ENCODE measurements at places on chromosomes 1 and 21.

DNA sequence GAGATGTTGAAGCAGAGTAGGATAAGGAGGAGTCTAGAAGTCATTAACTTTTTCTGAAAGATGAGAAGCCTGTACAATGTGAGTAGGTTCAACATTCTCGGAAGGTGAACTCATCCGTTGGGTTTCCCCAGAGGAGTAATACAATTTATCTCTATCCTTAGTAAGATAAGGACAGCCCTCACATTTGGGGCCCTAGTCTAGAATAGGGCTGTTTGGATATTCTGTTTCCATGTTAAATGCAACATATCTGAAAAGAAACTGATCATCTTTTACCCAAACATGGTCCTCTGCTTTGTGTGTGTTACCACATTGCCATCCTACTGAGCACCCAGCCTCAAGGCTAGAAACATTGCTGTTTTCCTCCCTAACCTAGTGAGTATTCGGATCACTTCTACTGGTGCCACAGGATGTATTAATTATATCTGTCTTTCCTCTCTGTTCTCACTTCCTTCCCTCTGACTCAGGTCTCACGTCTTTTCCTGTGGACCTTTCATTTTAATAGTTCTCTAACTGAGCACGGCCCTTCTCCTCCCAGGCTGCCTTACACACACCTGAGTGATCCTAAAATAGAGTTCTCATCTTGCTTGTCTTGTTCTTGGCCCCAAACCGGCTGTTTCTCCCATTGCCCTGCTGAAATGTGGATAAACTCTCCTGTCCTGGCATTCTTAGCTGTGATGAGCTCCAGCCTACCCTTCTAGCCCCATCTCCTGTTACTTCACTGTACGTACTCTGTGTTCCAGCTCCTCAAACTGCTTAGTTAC lies 91.7 kb downstream of the CDC14A start:
- no peak for DNase-seq

DNA sequence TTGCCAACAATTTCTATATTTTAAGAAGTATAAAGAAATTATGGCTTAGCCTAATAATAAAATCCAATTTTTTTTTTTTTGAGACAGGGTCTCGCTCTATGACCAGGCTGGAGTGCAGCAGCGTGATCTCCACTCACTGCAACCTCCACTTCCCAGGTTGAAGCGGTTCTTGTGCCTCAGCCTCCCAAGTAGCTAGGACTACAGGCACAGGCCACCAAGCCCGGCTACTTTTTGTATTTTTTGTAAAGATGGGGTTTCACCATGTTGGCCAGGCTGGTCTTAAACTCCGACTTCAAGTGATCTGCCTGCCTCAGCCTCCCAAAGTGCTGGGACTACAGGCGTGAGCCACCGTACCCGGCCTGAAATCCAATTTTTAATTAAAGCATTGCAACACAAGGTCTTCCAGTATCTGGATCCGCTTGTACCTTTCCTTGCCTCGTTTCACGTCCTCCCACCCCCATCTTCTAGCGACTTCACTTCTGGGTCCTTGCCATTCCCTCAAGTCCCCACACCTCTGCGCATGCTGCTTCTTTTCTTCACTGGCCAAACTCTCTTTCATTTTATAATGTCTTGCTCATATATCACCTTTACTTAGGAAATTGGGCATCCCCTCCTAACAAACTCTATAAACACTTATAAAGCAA lies 2.3 kb downstream of the FUBP1 start:
- DNase-seq, result no peak

DNA sequence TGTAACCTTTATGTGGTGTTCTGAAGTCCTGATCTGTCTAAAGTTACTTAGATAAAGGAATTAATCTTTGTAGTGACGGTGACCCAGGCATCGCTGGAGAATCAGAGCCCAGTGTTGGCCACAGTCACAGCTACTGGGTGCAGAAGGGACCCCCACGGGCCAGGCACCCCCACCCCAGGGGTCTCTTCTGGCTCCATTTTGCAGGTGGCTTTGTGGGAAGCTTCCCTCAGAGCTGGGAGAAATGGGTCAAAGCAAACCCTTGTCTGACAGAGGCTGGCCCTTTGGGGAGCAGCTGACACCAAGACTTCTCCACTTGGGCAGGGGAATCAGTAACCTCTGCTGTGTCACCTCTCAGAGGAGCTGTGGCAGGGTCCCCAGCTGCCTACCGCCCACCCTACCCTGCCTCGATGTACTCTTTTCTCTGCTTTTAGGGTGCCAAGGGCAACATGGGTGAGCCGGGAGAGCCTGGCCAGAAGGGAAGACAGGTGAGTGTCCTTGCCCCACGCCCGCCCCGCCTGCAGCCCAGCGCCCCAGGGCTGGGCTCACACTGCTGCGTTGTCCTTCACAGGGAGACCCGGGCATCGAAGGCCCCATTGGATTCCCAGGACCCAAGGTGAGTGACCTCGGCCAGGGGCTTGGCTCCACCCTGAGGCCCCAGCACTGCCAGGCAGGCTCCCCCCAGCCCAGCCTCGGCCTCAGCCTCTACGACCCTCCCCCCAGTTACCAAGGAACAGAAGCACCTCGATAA lies 17.7 kb downstream of the COL6A2 start:
- no peak for DNase-seq

- DNase-seq, result no peak
Observed at GRCh38 chr1:45876000-45876617, 72.7 kb downstream of the MAST2 start.

DNA sequence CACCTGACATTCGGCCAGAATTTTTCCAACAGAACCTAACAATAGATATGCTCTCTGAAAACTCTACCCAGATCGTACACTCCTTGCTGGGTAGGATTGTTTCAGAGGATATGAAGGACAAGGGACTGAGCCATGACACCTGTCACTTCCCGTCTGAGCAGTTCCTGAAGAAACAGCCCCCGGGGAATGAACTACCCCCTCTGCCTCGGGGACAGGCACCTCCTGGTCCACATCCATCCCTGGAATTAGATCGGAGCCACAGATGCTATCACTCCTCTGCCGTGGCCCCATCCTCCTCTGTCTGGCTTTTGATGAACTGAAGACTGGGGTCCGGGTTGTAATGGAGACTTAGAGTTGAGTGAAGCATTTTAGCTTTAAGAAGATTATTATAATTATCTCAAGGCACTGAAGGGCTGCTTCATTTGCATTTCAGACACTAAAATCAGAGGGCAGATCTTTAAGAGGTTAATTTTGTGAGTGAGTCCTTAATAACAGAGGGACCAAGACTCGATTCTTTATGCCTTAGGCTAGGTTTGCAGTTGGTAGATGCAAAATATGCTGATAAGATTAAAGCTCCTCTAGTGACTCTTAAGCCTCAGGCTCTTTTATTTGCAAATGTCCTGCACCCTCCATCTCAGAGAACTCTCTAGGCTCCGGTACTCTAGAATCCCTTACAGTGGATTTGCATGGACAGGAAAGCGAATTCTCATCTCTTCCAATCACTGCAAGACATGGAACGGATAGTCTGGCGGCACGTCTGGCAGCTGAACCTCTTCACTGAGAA lies 333.8 kb downstream of the KIF26B start:
- DNase-seq, result no peak

DNA sequence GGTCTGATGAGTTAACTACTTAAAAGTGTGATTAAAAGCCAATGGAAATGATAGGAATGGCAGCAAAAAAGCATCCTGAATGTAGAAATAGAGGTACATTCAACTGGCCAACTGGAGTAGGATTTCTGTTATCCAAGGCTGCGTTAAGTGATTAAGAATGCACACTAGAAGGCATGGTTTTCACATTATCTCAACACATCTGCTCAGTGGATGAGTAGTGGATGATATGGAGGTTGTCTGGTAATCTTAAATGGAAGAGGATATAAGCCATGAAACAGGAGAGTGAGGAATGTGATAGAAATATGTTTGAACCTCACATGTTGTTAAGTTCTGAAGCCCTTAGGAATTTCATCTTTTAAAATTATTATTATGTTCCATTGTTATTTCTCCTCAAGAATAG lies 839.9 kb downstream of the USP25 start:
- no peak for DNase-seq

DNA sequence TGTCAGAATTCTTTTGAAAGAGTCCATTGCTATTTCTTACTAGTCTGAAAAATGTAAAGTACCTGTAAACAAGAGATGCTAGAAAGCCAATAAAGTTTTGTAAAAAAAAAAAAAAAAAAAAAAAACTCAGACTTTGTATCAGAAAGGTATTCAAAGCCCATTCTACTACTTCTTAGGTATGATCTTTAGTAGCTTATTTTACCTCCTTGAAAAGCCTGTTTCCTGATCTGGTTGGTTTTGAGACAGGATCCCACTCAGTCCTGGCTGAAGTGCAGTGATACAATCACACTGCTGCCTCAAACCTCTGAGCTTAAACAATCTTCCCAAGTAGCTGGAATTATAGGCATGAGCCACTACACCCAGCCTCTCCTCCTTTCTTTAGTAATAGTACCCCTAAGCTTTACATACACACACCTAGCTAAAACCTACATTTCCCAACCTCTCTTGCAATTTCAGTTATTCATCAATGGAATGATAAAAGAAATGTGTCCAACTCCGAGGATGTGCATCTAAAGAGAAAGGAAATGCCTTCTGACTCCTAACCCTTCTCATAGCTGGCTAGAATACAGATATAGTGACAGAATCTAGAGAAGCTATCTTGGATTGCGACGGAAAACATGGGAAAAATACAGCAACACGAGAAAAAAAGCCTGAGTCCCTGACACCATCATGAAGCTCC lies 30.6 kb downstream of the EPS15 start:
- no peak for DNase-seq

DNA sequence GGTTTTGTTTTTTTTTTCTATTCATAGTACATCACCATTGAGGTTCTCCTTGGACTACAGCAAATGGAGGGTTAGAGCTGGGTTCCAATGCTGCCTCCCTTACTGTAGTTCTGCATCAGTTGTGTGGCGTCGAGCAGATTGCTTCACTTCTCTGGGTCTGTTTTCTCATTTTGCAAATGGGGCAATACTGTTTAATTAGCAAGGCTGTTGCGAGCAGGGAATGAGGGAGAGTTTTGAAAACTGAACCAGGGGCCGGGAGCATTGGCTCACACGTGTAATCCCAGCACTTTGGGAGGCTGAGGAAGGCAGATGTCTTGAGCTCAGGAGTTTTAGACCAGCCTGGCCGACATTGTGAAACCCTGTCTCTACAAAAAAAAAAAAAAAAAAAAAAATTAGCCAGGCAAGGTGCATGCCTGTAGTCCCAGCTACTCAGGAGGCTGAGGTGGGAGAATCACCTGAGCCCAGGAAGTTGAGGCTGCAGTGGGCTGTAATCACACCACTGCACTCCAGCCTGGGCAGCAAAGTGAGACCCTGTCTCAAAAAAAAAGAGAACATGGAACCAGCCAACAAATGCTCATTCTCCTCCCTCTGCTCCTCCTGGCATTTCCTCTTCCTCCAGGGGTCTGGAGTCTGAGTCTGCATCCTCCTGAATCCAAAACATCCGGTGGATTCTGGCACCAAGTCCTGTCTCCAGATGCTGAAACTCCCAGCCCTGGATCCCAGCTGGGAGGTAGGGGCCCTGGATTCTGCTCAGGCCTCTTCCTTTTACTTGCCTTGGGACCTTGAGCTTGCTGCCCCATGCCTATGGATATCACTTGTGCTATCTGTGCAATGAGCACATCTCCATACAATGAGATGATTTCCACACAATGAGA lies 3.7 kb upstream of the PLOD1 start:
- DNase-seq, result no peak

DNA sequence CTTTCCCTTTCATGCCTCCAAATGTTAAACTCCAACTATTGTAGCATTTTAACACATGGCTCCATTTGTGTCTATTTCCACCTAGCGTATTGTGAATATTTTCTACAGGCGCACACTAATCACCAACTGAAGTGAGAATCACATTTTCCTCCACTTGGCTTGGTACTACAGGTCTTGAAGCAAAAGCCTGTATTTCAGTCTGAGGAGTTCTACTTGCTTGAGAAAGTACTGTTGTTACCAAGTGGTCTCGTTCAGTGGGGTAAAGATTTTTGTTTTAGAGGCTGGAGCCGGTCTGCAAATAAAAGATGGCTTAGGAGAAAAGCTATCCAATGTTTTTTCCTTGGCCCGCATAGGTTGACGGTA lies 550 bp upstream of the PTBP2 start:
- no peak for DNase-seq
